ENCODE measurements at places on chromosomes 5 and 9.

DNA sequence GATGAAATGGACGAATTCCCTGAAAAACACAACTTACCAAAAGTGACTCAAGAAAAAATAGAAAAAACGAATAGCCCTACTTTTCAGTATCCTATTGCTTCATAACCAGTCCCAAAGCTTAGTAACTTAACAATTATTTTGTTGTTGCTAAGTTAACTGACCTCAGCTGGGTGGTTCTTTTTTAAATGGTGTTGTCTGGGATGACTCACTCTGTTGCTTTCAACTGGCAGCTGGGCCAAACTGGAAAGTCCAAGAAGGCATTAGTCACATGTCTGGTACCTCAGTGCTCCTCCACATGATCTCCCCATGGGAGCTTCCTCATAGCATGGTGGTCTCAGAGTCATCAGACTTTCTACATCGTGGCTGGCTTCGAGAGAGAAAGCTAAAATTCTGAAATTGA lies 47.8 kb upstream of the ADAMTS2 start:
- DNase-seq, result no peak

DNA sequence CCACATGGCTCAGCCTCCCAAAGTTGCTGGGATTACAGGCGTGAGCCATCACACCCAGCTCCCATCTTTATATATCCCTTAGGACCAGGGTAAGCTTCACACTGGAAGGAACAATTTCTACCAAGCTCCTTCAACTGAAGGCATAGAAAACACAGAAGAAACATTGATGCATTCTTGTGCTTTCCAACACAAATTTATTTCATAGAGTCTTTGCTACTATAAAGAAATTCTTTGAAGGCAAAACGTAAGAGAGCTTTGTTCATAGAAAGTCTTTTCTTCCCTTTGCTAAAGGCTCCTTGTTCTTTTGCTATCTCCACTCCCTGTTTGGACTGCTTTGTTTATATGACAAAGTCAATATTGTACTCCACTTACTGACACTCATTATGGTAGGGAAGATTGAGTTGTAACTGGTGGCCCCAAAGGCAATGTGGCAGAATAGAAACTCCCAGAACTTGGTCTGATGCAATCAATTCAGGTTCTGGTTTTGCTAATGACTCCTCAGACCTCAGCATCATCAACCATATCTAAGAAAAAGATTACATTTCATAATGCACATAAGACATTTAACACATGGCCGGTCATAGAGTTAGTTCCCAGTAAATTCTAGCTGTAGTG lies 97.4 kb upstream of the CLINT1 start:
- peak; percentile 9 for DNase-seq

GRCh38 chr5:107954254-107954653 lies 283.5 kb upstream of the EFNA5 start:
- DNase-seq, result no peak

GRCh38 chr9:27344776-27345175 lies 47.8 kb upstream of the EQTN start:
- DNase-seq, result no peak

DNA sequence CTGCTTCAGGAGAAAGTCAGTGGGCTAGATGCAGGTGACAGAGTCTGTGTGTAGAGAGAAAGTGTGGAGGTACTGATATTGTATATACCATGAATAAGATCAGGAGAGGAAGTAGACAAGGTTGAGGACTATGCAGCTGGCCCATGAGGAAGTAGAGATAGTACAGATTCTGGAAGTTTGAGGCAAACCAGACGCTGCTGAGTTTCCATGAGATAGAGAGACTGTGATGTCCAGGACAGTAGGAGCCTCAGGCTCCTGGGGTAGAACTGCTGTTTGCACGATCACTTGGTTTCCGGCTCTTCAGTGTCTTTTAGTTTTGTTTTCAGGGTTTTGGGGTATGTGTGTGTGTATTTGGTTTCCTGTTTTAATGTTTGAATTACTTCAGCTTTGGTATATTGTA lies 13.6 kb downstream of the OTULINL start:
- no peak for DNase-seq

DNA sequence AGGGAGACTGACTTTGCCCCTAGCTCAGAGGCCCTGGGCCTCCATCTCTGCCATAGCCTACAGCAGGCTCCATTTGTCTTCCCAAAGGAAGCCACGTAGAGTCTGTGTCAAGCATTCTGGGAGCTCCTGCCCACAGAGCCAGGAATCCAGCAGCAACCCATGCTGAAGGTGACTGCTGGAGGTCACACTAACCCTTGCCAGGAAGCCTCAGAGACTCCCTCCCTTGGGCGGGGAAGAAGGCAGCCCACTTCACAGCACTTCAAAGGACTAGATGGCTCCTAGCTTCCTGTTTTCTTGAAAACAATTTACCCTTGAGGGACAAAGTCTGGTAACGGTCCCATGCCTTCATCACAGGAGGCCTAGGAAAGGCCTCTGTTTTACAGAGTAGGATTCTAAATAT lies 1.7 kb downstream of the CKMT2 start:
- DNase-seq, result no peak

DNA sequence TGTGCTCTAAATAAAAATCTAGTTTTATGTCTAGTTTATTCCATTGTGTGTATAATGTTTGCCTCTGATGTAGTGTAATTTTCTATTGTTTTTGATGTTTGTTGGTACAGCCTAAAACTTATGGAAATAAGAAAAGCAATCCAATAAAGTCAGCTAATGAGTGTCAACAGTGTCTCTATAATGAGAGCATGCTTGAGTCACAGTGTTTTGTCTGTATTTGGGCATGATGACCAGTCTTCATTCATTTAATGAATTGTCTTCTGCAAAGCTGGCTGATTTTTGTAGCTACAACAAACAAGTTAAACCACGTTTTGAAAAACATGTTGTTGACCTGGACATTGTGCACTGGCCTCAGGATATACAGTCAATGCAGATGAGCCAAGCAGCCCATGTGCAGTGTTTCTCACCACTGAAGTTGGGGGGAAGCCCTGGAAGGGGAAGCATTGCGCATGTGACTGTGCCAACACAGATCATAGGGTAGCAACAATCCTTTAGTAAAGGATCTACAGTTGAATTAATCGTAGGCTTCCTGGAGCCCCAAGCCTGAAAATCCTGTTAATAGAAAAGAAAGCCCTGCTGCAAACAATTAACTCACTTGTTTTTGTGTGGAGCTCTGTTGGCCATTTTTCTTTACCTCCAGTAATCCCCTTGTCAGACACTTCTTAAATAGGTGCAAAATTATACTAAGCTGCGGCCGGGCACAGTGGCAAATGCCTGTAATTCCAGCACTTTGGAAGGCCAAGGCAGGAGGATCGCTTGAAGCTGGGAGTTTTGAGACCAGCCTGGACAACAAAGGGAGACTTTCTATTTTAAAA lies 88.0 kb downstream of the INIP start:
- no peak for DNase-seq

DNA sequence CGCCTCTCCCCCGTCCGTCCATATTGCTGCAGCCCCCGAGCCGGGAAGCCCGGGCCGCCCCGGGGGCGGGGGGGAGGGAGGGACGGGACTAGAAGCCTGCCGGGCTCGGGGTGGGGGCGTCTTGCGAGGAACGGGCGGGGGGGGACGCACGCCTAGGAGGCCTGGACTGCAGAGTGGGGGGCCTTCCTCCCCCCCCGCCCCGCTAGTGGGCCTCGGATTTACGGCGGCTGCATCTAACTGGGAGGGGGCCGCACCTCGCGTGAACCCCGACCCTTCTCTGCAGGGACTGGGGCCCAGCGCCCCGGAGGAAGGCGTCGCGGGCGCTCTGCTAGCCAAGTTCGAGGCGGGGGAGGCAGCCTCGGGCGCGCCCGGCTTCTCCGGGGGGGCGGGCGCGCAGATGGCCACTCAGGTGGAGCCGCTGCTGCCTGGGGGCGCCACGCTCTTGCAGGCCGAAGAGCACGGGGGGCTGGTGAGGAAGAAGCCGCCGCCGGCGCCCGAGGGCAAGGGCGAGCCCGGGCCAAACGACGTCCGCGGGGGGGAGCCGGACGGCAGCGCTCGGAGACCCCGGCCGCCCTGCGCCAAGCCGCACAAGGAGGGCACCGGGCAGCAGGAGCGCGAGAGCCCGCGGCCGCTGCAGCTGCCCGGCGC lies at the start of gene LARP1:
LARP1 (plus strand) TSS at position 17 of the 648 bp plus-strand sequence; CDS start at position 398, 381 bp downstream.
- DNase-seq, result peak; percentile 64

DNA sequence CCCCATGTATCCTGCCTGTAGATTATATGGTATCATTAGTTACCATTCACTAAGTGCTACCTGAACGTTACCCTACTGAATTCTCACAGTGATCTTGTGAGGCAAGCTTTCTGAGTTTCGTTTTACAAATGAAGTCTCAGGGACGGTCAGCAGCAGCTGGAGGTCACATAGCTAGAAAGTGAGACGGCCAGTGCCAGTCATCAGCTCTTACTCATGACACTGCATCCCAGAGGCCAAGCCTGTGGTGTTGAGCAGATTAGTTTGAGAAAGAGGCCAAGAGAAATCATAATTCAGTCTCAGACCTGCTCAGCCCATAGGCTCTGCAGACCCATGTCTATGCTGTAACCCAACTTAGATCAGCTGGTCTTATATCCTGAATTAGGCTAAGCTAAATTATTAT lies 95.7 kb upstream of the EGFLAM start:
- DNase-seq, result no peak

DNA sequence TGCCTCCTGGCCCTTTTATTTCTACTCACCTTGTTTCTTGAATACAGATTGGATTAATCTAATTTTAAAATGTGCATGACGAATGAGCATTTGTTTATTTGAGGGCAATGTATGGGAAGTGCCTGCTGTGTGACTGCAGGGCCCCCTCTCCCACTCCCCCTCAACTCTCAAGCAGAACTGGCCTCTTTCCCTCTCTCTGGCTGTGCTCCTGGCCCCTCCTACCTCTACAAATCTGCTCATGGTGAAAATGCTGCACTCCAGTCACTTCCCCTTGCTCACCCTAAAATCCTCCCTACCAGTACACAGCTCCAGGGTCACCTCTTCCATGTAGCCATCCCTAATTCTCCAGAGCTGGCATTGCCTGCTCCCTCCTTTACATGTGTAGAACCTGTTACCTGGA lies 17.2 kb upstream of the NDST1 start:
- no peak for DNase-seq

Measured in NCI-H146 (cell line).